ENCODE measurements at places on chromosomes 11 and 22. TPM values are rescaled to one million over a fixed set of nuclear protein-coding genes. Genes with fewer than 3 reads are reported as not detected.

The OR51A4 gene
- polyA plus RNA-seq: not detected

The TRIM51 gene
- polyA plus RNA-seq: not detected

The SLC37A2 gene
- polyA plus RNA-seq: 6.6 TPM

The HEPN1 gene
- not detected for polyA plus RNA-seq

The CNGA4 gene
- polyA plus RNA-seq: 0.09 TPM

The HBG2 gene
- not detected for polyA plus RNA-seq

The BUD13 gene
- polyA plus RNA-seq: 12.3 TPM

The SHISAL1 gene
- polyA plus RNA-seq: 0.35 TPM

Data from spleen (tissue), 13 donors.